ENCODE measurements at places on chromosomes 3 and 15.
A peak's percentile ranks its signal among the peaks of the same experiment; 100 is the strongest.

GRCh38 chr15:77358545-77359240 is 61.2 kb downstream of the PEAK1 start:
- DNase-seq: no peak

DNA sequence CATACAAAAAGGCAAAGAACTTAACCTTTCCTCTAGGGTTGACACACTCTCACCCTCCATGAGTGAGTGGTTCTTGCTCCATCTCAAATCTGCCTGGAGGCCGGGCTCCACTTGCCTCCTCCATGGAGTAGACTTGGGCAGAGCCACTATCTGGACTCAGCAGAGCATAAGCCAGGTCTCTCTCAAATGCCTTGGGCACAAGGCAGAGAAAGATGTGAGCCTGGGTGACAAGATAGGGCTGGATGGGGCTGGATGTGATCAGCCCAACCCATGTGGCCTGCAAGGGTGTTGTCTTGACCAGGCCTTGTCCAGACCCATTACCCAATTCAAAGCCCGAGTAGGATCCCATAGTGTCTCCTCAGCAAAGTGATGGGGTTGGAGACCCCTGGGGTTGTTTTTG is 4.2 kb upstream of the RPL29 start:
- DNase-seq: no peak

DNA sequence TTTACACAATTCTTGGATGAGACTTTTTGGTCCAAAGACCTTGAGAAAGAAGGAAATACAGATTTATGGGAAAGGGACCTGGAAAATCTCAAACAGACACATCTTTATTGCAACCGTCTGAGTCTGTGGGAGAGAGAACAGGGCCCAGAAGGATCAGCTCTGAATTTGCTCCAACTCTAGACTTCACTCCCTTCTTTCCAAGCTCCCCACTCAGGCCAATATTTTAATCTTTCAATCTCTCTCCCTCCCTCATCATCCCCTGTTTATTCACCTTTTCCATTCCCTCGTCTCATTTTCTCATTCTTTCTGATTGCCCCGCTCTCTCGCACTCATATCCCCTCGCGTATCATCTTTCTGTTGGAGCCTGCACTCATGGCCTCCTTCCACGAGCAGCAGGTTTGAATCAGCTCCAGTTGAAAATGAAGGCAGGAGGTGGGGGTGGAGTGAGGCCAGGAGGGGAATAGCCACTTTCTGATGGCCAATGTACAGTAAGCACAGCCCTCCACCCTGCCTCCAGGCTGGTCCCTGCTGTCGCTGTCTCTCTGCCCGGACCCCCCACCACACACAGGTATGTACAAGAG is 63.6 kb upstream of the BOC start:
- no peak for DNase-seq

- DNase-seq: peak; percentile 15
Observed at GRCh38 chr3:189340680-189341460, 169.1 kb downstream of the TPRG1 start.

DNA sequence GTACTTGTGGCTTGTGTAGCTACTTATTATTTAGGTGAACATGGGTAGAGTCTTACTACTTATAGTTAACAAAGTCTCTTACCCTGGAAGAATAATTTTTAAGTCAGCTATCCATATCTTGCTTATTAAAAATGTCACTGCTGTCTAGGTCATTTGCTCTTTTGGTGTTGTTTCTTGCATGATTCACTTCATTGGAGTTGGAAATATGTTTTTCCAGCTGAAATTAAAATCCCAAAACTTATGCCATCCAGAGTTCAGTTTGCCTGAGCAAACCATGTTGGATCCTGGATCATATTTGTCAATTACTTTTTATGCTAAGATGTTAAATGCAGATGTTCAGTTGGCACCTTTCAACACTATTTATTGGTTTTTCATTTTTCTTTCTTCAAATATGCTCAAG is 421.0 kb upstream of the RBMS3 start:
- DNase-seq: no peak

GRCh38 chr3:106533788-106534160 is 665.0 kb upstream of the CBLB start:
- no peak for DNase-seq

GRCh38 chr15:43821505-43821904 is 3.0 kb downstream of the MFAP1 start:
- no peak for DNase-seq

- no peak for DNase-seq
Observed at GRCh38 chr3:154898443-154898842, 181.7 kb upstream of the MME start.

DNA sequence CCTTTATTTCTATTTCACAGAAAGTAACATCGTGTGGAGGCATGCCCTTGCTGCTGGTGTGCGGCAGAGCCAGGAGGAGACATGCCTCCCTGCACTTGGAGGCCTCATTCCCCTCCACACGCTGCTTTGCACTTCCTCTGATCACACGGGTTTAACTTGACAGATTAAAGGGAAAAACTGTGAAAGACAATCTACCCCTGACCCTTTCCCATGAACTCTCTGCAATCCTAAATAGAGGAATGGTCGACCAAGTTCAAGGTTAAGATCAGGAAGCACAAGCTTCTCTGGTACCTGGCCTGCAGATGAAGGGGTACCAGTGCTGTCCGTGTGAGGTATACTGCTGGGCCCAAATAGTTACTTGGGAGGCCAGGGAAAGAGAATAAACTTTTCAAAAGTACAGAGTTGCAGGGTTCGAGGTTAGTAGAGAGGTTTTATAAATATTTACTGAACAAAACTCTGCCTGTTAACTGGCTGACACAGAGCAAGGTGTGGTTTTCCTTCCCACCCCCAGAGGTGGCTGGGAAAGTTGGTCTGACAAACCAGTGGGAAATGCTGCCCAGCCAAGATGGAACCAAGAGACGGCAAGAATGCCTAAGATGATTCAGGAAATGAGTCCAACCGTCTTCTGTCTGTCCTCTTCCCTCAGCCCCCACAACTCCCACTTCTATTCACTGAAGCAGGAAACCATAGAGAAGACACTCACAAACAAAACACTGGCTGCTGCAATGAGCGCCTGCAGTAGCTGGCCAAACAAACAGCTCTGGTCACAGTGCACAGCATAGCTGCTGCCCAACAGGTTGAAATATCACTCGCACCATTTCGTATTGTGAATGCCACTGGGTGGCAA is 79.6 kb downstream of the IGF2BP2 start:
- DNase-seq: no peak

- no peak for DNase-seq
Observed at GRCh38 chr3:123025642-123026521, 1.7 kb downstream of the SEMA5B start.

- DNase-seq: no peak
Observed at GRCh38 chr3:28564211-28564610, 215.6 kb upstream of the AZI2 start.

DNA sequence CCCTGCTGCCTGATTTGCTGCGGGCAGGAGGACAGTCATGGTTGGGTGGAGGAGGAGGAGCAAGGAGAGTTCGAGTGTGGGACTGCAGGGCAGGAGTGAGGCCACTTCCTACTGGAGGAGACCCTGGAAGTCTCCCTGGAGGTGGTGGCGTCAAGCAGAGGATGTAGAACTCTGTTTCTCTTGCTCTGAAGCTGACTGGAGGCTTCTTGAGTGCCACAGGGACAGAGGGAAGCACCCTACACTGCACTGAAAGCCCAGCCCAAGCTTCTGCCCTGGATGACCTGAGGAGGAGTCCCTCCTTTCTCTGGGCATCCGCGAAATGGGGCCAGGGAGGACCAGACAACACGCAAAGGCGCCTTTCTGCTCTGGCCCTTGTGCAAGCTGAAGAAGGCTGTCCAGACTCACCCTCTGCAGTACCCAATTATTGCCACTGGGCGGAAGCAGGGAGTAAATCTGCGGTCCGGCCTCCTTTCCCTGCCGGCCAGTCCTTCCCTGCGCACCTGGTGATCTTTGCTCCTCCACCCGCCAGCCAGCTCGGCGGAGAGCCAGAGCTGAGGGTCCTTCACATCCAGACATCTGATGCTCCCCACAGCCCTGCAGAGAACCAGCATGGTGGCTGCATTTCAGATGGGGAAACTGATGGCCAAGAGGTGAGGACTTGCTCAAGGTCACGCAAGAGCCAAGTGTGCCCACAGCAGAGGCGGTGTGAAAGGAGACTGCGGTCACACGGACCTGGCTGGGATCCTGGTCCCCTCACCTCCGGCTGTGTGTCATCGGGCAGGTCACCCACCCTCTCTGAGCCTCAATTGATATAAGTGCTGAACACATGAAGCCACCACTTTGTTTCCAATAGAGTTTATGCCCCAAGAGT is 207.1 kb downstream of the TBC1D2B start:
- peak; percentile 36 for DNase-seq

DNA sequence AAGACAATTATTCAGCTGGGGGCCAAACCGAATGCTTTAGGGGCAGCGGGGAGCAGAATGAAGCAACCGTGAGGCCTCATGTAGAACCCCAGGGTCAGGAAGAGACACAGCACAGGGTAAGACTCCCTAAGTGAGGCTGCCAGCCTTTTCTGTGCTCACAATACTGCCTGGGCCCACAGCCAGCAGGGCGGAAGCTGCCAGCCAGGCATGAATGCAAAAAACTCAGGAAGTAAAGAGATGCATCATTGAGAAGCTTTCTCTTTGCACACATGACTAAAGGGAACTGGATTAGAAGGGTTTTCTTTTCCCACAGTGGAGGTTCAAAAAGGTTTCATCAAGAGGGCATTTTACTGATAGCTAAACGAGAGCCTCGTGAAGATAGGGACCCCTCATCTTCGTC is 33.3 kb downstream of the CA12 start:
- no peak for DNase-seq

DNA sequence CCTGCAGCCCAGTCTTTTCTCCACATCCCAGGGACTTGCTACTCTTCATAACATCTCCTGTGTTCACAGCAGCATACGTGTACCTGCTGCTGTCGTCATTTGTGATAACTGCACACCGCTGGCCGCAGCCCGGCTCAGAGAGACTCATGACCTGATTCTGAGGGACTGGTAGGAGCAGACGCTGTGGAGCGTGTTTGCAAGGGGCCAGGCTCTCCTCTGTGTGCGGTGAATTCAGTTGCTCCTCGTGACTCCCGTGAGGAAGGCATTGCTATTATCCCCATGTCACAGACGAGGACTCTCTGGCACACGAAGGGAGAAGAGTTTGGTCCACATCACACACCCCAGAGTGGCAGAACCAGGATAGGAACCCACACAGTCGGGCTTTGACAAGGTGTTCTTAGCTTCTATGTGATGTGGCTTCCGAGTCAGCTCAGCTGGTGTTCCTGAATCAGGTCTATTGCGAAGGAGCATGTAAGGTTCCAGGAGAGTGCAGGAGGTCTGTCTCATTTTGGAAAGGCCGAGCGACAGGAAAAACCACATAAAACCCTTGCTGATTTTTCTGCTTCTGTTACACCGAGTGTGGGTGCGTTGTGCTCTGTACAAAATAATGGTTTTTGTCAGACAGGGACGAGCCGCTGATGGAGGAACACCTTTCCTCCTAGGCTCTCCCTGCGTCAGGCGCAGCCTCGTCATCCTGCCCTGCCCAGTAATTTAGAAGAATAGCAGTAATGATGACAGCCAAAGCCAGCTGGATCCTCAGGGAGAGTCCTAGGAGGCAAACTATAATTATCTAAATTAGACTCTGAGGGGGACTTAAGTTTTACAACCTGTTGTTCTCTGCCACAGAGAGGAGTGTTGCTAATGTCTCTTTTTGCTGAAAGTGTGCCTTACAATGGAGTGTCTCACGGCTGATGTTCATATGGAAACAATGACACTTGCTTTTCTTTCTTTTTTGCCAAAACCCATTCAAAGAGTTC is 157.5 kb upstream of the RGMA start:
- DNase-seq: no peak

DNA sequence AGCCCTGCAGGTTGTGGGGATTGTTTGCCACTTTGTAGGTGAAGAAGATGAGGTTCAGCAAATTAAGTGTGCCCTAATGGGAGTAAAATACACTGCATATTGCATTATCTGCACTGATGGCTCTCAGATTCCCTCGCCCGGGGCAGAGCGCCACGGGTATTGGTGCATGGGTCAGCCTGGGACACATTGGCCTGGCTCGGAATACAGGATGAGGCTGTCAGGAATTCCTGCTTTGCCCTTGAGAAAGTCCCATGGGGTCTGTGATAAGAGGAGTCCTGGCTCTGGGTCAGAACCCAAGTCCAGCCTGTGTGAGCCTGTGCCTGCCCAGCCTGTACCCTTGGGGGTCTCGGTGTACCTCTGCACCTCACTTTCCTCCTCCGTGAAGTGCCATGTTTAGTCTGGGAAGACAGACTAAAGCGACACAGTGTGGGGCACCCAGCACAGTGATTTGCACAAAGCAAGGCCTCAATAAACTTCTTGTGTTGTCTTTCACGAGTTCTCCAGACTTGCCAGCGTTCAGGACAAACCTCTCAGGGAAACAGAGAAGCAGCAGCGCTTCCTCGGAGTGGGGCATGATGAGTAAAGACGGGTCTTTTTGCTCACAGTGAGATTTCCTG is 107.6 kb downstream of the LRRK1 start:
- DNase-seq: no peak

DNA sequence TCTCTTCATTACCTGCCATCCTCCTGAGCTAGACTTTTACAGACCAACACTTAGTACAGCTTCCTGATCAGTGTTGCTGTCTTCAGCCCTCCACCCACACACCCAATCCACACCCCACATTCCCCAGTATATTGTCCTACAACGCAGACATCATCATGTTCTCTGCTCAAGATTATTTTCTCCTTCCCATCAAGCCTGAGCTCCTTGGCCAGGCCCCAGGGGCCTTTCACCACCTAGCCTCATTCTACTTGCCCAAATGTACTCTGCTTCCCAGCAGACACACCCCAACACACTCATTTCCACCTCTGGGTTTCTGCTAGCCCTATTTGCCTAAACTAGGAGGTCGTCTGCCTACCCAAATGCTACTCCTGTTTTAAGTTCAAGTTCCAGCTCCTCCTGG is 37.0 kb downstream of the DAPK2 start:
- no peak for DNase-seq

DNA sequence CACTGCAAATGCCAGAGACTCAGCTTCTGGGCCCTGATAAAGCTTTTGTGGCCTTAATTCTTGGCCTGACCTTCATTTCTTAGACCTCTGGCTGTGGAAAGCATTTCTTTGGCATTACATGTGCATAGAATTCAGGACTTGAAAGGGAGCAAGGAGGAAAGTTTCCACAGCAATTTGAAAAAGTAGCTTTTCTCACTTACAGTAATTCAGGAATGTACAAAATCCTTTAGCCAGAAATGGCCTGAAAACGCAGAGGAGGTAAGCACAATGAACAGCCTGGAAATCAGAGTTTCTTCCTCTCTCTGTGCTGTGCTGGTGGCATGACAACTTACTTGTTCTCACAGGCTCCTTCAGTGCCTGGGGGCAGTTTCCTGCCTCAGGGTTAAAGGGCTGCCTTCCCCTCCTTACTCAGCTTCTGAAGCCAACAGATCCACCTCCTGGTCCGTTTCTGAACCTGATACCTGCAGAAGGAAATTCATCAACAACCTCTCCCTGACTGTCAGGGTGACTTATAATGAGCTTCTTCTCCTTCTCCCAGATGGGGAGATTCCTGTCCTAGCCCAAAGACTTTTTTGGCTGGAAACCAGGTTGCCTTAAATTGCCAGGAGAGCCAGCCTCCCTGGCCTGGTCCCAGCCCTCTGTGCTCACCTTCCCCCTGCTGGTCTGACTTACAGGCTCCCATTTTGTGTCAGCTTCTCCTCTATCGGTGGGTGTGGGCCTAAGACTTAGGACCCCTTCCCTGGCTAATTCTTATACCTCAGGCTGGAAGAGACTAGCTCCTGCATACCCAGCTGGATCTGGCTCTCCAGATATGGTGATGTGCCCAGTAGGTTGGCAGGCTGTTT is 102.3 kb downstream of the MYRIP start:
- no peak for DNase-seq

- DNase-seq: no peak
Observed at GRCh38 chr3:125261031-125261430, 48.5 kb upstream of the SLC12A8 start.
